ENCODE measurements at places on chromosomes 13 and 19.

GRCh38 chr13:94431574-94431973, 47.9 kb downstream of the DCT start:
- DNase-seq, result no peak

DNA sequence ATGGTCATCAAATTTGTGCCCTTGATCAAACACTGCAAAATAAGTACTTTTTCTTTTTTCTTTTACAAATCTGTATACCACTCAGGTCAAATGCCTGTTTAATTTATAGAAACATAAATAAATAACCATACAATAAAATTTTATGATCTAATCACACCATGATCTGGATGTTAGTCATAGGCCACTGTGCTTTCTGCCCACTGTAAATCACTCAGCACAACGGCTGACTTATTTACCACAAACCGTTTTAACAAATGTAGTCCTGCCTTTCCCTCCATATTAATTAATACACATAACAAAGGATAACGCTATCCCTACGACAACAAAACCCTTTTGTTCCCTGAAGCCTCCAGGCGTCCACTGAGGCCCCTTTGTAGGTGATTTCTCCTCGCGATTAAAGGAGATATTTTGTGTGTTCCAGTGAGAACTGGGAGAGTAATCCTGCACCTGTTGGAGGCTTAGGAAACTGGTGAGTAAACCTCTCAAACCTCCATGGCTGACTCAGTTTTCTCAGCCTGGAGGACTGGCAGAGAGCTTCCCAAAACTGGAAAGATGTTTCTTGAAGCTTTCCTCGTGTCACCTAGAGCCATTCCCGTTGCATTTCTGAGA, 477.1 kb upstream of the SGCG start:
- no peak for DNase-seq

GRCh38 chr19:50252111-50252886, 48.9 kb downstream of the MYH14 start:
- no peak for DNase-seq

DNA sequence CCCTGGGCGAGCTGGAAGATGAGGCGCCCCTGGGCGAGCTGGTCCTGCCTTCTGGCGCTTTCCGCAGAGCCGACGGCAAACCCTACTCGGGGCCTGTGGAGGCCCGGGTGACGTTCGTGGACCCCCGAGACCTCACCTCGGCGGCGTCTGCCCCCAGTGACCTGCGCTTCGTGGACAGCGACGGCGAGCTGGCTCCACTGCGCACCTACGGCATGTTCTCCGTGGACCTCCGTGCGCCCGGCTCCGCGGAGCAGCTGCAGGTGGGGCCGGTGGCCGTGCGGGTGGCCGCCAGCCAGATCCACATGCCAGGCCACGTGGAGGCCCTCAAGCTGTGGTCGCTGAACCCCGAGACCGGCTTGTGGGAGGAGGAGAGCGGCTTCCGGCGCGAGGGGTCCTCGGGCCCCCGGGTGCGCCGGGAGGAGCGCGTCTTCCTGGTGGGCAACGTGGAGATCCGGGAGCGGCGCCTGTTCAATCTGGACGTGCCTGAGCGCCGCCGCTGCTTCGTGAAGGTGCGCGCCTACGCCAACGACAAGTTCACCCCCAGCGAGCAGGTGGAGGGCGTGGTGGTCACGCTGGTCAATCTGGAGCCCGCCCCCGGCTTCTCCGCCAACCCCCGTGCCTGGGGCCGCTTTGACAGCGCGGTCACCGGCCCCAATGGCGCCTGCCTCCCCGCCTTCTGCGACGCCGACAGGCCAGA, 6.3 kb downstream of the CILP2 start:
- DNase-seq, result no peak

DNA sequence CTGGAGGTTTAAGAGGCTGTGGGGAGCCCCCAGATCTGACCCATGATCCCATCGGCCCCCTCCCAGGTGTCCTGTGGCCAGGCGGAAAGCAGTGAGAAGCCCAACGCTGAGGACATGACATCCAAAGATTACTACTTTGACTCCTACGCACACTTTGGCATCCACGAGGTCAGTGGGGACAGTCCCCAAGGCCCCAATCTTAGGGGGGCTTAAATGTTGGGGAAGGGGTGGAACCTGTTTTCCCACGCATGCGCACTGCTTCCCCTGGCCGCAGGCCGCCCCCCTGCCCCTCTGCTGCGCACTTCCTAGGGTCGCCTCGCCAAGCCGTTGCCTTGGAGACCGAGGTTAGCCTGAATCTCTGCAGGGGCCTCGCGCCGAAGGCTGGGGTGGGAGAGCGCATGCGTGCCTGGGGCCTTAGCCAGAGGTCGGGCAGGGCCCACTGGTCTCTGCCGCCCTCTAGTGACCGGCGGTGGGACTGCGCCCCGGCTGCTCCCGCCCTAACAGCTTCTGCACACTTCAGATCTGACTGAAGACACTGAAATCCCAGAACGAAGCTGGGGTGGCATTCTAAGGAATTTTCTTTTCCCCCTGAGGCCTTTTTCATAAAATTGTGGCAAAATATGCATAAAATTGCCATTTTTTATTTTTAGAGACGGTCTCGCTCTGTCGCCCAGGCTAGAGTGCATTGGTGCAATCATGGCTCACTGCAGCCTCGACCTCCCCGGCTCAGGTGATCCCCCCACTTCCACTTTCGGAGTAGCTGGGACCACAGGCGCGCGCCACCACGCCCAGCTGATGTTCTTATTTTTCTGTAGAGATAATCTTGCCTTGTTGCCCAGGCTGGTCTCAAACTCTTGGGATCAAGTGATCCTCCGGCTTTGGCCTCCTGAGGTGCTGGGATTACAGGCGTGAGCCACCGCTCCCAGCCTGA, 3.6 kb downstream of the PRMT1 start:
- DNase-seq, result no peak

DNA sequence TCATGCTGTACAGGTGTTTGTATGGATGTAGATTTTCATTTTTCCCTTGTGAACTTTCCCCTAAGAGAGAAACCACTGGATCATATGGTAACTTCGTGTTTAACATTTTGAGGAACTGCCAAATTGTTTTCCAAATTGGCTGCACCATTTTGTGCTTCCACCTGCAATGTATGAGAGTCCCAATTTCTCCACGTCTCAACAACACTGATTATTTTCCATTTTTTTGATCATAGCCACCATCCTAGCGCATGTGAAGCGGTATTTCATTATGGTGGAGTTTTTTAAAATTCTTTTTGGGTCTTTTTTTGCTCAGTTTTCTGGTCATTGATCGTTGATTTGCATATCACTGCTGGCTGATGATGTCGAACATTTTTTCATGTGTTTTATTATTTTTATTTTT, 5.0 kb downstream of the NDUFA13 start:
- no peak for DNase-seq

DNA sequence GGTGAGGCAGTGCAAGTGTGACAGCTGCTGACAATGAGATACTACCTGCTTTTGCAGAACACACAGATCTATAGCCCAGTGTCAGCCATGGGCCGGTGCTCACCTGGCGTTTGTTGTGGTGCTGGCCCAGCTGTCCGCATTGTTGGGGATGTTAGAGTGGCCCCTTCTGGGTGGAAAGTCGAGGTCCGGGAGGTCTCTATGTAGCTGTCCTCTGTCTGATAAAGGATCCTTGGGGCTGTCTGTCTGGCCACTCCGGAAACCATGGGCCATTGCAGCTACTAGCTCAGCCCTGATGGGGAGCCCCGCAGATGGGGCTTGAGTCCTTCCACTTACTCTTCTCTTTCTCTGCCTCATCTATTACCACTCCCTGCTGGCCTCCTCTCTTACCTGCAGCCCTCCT, 181.5 kb upstream of the TSHZ3 start:
- no peak for DNase-seq

DNA sequence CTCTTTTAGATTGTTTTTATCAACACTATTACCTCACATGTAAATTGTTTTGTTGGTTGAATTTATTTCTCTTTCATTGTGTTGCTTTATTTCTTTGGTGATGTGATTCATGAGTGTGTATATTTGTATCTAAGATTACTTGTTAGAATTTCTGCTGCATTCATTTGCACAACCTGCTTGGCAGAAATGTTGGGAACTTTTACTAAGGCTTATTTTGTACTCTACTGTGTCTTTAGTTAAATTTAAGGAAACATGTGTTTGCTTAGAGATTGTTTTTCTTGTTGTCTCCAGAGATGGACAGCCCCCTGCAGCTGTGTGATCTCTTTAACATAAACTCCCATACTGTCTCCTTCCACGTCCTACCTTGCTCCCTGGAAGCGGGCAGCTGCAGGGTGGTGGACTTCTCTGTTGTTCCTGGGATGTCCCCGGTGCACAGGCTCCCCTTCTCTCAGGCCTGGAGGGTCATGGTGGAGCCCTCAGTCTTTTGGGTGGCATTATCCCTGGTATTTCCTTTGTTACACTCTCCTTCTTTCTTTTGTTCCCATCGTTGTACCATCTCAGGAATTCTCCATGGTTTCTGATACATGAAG, 212.0 kb upstream of the SPRY2 start:
- no peak for DNase-seq

GRCh38 chr13:113441661-113442060, 11.6 kb downstream of the ADPRHL1 start:
- DNase-seq, result no peak

- DNase-seq, result no peak
Measured at GRCh38 chr19:36212895-36213294, 1.6 kb downstream of the ZNF565 start.

DNA sequence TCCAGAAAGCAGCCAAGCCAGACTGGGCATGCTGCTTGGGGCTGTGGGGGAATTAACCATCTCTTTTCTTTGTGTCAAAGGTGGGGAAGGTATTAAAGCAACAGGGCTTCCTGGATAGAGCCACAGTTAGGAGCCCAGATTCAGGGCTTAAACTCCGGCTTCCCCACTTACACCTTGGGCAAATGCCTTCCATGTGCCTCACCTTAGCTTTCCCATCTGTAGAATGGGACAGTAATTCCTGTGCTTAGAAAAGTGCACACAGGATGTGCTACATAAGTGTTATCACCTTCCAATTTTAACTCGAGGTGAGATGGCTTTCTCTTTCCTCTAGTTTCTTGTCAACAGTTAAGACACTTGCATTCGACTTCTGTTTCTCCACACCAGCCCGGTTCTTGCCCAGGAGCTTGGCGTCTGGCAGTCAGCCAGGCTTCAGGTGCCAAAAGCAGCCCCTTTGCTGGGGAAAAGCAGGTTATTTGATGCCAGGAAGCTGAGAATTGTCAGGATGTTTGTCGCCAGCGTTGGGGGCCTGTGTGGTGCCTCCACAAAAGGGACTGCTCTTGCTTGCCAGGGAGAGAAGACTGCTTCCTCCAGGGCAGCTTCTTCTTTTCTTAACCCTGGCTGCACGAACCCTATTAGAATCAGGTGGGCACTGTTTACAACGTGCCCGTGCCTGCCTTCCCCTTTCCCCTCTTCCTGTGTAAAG, 79.2 kb downstream of the SIPA1L3 start:
- no peak for DNase-seq

DNA sequence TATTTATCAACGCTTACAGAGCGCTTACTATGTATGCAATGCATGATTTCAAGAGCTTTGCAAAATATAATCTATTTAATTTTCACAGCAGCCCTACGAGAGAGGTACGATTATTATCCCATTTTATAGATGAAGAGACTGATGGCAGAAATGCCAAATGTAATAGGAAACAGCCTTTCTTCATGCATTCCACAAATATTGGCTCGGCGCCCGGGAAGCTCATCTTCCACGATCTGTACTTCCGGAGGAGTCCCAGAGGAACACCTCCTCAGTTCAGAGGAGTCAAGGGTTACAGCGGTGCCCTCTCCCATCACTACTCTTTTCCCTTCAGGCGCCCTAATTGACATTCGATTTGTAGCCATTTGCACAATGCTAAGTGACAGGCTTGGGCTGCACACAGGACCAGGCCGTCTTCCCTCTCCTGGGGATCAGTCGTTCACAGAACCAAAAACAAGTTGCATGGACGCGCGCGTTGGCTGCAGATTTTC, 1.1 kb upstream of the ARHGAP35 start:
- DNase-seq, result no peak

GRCh38 chr19:31346184-31347059, 2.8 kb downstream of the TSHZ3 start:
- no peak for DNase-seq

GRCh38 chr13:112712451-112713207, 22.8 kb downstream of the ATP11A start:
- no peak for DNase-seq

- no peak for DNase-seq
Measured at GRCh38 chr19:42111384-42111783, 20.9 kb downstream of the POU2F2 start.

DNA sequence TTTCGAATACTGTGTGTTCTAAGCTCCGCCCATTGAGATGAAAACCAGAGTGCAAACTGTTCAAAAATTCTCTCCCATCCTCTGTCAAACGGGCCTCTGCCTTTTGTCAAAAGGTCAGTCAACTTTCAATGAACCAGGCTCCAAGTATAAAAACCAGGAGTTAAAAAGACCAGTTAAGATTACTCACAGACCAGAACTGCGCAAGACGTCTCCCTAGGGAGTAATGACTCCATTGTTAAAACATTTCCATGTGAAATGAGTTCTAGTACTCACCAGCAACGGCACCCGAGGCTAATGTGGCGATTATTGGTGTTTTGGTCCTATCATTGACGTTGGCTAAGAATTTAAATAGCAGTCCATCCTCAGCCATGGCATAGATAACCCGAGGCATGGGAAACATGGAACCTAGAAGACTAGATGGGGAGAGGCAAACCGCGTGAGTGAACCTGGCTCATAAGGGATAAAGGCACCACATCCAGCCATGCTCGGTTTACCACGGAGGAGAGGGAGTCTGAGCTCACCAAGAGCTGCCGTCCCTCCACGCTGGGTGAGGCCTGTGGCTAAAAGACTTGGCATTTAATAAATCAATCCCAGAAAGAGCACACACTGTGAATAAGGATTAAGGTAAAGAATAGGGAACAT, 73.3 kb downstream of the SLC7A1 start:
- no peak for DNase-seq

DNA sequence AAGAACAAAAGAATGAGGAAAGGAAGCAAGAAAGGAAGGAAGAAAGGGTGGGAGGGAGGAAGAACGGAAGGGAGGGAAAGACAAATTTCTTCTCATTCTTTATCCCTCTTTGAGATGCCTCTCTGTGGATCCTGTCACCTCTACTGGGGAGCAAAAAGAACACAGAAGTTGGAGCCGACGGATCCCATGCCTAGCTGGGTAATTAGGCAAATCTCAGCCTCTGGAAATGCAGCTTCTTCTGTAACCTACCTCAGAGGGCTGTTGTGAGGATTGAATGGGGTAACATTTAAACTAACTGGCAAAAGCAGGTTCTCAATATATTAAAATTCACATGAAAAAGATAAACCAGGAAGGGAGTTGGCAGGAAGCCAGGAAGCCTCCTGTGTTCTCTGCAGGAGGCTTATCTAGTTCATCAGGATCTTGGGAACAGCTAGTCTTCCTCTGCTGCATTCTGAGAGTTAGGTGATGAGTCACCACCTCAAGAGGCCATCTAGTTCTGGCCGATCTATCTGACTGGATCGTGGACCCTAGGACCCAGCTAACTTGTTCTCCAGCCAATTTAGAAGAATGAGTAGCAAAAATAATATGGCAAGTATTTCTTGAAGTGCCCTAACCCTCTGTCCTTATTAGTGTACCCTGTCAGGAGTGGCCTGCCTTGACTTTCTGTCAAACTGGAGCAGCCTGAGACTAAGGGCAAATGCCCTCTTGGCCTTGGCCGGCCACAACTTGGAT, 15.2 kb upstream of the CPB2 start:
- no peak for DNase-seq

GRCh38 chr19:54030895-54031586, 32.7 kb downstream of the VSTM1 start:
- no peak for DNase-seq

GRCh38 chr13:32949820-32950219, 66.4 kb upstream of the KL start:
- DNase-seq, result no peak

GRCh38 chr13:74182491-74182890, 48.3 kb upstream of the KLF12 start:
- DNase-seq, result no peak

GRCh38 chr13:85383291-85383690, 415.9 kb downstream of the SLITRK6 start:
- DNase-seq, result no peak
